Mesendoderm (in vitro differentiated cells): ENCODE measurements at places on chromosomes 6 and 20.

DNA sequence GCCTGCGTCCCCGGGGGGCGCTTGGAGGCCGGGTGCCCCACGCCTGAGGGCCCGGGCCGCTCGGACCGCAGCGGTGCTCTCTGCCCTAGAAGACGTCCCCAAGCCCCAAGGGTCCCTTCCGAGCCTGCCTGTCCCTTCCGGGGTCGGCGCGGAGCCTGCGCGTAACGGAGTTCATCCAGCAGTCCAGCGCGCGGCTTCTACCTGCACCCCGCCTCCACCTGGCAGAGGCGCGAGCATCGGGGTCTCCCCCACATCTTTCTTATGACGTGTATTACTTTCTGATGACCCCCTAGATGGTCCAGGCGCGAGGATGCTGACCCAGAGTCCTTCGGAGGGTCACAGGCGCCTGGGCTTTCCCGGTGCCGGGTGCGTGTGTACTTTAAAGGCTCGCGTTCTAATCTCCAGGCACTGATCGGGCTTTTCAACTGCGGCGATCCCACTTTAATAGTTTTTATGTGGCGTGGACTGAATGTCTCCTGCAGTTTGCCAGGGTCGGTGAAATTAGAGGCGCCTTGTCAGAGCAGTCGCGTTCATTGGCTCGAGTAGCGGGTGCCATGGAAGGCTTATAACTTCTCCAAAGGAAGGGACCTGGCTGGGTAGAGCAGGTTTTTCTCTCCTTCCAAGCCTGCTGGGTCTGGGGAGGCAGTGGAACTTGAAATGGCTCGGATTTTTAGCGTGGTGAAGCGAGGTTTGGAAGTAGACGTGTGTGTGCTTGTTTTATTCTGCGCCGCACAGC lies 912 bp downstream of the EYA4 start:
- peak; percentile 62 for DNase-seq

GRCh38 chr6:39256294-39256940 lies 27.1 kb upstream of the KCNK5 start:
- peak; percentile 47 for DNase-seq

GRCh38 chr6:124393536-124393935 lies 568.7 kb upstream of the RNF217 start:
- no peak for DNase-seq

GRCh38 chr6:111260570-111261298 lies 173.4 kb downstream of the SLC16A10 start:
- no peak for DNase-seq
